Suppressor macrophage treated with lipopolysaccharide for 1 hour (primary cell): ENCODE measurements at places on chromosomes 4 and X.
A peak's percentile ranks its signal among the peaks of the same experiment; 100 is the strongest.

- no peak for DNase-seq
These were observed 9.0 kb downstream of the ZNF827 start for GRCh38 chr4:145929415-145930178.

GRCh38 chr4:99841129-99841528, 24.5 kb downstream of the DAPP1 start:
- no peak for DNase-seq

DNA sequence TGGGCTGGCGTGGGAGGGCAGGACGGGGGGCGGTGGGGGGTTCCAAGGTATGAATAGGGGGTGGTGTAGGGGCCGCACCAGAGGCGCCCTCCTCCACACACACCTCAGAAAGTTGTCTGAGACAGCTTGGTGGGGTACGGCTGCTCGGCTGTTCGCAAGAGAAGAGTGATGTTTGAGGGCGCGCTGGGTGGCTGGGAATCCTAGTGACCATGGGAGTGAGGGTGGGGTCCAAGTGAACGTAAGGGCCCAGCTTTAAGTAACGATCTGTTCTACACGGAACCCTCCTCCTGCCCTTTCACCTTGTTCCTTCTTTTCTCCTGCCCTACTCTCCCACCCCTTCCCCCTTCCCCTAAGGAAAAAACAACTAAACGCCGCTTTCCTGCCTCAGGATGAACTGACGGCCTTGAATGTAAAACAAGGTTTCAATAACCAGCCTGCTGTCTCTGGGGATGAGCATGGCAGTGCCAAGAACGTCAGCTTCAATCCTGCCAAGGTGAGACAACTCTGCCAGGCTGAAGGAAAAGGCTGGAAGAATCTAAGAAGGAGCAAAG, 664 bp downstream of the MED12 start:
- no peak for DNase-seq

GRCh38 chr4:69025191-69025998, 70.9 kb upstream of the UGT2B7 start:
- DNase-seq = no peak

- DNase-seq = no peak
These were observed 16.1 kb downstream of the BEND4 start for GRCh38 chr4:42136371-42136770.

DNA sequence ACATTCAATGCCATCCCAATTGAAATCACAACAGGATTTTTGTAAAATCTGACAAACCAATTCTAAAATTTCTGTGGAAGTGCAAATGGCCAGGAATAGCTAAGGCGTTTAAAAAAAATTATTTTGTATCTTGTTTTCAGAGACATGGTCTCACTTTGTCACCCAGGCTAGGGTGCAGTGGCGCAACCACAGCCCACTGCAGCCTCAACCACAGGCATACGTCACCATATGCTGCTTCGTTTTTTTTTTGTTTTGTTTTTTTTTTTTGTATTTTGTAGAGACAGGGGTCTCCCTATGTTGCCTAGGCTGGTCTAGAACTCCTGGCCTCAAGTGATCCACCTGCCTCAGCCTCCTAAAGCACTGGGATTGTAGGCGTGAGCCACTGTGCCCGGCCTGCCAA, 24.5 kb downstream of the ZNF41 start:
- no peak for DNase-seq

DNA sequence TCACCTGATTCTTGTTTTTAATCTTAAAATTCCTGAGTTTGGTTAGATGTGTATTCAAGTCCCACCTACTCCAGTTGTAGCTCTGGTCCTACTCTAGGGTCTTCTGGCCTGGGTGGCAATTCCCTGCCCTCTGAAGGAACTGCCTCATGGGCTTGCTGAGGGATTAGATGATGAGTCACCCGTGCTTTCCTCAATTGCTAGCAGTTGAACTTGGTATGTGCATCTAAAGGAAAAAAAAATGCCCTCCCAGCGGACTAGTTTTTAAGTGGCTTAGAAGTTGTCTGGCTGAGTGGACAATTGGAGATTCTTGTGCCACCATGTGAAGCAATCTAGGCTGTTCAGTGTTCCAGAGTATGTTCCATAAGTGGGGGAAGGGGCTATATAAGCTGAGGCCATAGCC, 127.0 kb downstream of the CCNG2 start:
- no peak for DNase-seq

DNA sequence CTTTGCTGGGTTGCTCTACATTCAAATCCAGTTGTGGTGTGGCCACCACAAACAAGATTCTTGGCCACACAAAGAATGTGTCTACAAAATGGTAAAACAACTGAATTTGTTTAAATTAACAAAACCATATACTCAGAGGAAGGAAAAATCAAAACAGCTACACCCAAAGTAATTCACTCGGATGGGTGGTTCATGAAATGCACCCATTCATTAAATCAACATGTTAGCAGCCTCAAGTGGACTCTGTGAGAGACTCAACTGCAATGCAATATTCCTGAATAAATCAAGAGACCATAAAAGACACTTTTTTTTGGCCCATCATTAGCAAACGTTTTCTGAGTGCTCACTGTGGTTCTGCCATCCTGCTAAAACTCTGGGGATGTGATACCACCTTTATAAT, 11.2 kb upstream of the AMELX start:
- DNase-seq = no peak

- DNase-seq = no peak
These were observed 178.4 kb upstream of the GALNT7 start for GRCh38 chr4:172989984-172990820.

- DNase-seq = peak; percentile 35
These were observed 165.4 kb downstream of the SH3BGRL start for GRCh38 chrX:81367291-81367690.

DNA sequence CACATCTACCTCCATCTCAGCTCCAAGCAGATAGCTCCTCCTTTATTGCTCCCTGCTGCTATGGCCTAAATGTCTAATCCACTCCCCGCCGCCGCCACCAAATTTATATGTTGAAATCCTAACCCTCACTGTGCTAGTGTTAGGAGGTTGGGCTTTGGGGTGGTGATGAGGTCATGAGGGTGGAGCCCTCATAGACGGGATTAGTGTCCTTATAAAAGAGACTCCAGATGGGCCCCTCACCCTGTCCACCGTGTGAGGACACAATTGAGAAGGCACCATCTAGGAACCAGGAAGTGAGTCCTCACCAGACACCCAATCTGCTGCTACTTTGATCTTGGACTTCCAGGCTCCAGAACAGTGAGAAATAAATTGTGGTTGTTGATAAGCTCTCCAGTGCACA, 13.6 kb upstream of the TBC1D14 start:
- DNase-seq = no peak

DNA sequence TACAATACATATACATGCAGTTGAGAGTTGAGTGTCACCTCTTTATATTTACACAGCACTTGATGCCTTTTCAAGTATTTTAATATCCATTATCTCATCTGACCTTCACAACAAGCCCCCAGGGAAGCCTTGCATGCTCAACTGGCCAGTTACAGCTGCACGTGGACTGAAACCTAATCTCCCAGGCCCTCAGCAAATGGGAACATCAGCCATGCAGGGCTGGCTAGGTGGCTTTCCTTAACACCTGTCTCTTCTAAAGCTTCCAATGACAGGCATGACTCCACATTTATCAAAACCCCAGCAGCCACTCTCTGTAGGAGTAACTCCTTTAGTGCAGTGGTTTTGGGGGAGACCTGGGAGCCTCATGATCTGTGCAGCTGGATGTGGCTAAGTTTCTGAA, 56.4 kb downstream of the PHKA2 start:
- DNase-seq = no peak

- DNase-seq = no peak
These were observed 337.7 kb upstream of the GATB start for GRCh38 chr4:152098365-152099060.

DNA sequence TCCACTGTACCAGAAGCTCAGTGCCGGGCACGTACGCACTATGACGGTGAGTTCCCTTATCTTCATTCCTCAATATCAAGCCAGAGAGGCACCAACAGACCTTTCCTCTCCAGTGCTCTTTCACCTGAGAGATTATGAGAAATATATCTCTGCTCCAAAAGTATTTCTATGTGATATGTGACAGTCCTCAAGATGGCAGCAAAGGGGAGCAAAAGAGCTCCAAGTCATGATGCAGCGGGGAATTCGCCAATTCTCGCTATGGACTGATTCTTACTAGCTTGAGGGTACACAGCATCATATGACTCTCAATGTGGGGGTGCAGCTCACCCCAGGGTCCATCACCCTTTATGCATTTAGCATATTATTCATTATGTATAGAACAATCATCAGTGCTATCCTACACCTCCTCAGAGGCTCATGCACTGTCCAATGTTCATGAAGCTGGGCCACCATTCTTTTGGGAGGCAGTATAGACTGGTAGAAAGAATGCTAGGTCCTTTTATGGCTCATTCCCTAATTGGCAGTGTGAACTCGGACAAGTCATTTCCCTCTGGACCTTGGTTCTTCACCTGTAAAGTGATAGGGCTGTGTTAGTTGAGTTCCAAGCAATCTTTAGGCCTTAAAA, 12.8 kb upstream of the IQSEC2 start:
- no peak for DNase-seq

DNA sequence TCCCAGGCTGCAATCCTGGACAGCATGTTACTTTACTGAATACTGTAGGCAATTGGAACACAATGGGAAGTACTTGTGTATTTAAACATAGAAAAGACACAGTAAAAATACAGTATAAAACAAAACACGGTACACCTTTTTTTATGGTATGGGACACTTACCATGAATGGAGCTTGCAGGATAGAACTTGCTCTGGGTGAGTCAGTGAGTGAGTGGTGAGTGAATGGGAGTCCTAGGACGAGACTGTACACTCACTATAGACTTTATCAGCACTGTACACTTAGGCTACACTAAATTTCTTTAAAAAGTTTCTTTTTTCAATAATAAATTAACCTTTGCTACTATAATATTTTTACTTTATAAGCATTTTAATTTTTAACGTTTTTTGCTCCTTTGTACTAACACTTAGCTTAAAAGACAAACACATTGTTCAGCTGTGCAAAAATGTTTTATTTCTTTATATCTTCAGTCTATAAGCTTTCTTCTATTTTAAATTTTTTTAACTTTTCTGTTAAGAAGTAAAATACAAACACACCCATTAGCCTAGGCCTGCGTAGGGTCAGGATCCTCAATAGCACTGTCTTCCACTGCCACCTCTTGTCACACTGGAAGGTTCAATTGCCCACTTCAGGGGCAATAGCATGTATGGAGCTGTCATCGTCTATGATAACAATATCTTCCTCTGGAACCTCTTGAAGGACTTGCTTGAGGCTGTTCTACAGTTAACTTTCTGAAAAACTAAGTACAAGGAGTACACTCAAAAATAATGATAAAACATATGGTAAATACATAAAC, 293.5 kb upstream of the FSTL5 start:
- no peak for DNase-seq

GRCh38 chr4:2443956-2444740, 24.8 kb upstream of the RNF4 start:
- no peak for DNase-seq

DNA sequence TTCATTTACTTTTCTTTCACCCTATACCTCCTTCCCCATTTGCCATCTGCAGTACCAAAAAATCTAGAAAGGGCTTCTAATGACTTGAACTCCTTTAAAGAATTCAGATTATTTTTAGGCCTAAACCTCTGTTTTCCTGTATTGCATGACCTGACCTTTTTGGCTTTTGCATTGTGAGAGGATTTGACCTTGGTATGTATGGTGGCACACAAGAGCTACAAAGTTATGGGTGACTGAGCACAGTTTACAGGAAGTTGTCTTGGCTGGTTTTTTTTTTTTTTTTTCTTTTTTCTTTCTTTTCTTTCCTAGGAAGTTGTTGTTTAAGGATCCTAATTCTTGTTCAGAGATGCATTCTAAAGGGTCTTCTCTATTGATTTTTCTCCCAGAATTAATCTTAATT, 32.0 kb upstream of the MTMR8 start:
- no peak for DNase-seq

DNA sequence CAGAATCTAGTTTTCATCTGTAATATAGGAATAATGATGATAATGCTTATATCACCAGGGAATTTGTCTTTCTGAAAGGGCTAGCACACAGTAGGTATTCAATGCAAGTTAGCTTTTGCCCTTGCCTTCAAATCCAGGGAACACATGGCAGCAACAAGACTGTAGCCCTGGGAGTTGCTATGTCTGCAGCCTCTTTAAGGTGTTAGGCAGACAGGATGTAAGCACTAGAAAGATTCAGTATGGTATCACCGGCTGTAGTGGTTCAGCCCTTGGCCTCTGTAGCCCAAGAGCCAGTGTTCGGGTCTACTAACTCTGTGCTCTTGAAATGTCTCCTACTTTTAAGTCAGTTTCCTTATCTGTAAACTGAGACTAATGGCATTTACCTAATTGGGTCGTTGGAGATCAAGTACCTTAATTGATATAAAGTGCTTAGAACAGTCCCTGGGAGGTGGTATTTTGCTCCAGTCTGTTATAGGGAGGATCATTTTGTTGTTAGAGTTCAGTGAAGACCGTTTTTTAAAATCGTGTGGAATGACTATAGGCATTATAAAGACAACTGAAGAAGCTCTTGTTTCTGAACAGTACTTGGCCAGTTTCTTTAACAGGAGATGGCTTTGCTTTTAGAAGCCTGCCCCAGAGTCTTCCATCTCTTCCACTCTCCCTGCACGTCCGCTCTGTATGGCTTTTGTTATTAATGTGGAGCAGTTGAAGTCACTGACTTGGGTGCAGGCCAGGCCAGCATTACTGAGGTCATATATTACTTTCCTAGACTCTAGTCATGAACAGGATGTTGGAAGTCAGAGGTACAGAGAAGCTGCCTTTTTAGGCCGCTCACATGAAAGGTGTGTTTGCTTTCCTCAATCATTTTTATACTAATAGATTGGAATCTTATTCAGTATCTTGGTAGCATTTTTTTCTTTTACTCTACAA, 44.8 kb downstream of the GAB1 start:
- DNase-seq = no peak

GRCh38 chr4:74365761-74366160, 816 bp downstream of the EREG start:
- DNase-seq = peak; percentile 31

GRCh38 chr4:90621080-90621479, 493.9 kb downstream of the CCSER1 start:
- DNase-seq = no peak

DNA sequence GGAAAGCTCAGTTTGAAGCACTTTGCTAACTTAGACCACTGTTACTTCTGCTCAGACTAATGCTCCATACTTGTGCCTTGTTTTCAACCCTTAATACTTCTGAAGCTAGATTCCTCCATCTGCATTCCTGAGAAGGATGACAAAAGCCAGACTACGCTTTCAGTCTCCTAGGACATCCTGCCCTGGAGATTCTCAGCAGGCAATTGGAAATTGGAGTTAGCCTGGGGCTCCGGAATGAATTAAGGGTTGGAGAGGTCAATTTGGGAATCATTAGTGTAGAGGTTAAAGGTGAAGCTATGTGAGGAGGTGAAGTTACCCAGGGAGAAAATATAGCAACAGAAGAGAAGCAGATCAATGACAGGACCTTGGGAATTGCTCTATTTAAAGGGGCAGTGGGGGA, 215.9 kb upstream of the MBNL3 start:
- DNase-seq = no peak

DNA sequence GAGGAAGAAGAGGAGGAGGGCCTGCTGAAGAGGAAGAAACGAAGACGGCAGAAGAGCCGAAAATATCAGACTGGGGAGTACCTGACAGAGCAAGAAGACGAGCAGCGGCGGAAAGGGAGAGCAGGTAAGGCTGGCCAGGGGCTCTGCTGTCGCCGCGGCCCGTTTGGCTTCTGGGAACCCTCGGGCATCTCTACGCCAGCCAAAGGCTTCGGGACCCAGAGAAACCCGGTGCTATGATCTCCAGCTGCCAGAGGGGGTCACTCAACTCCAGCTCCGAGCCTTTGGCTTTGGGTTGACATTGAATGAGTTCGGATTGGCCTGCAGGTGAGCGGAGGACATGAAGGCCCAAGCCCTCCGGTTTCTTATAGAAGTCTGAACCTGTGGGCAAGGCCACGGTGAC, 42.8 kb downstream of the BCORL1 start:
- DNase-seq = no peak

GRCh38 chr4:88107406-88108107, 50.9 kb downstream of the ABCG2 start:
- DNase-seq = peak; percentile 22
